ENCODE measurements at places on chromosomes 5 and 9.

DNA sequence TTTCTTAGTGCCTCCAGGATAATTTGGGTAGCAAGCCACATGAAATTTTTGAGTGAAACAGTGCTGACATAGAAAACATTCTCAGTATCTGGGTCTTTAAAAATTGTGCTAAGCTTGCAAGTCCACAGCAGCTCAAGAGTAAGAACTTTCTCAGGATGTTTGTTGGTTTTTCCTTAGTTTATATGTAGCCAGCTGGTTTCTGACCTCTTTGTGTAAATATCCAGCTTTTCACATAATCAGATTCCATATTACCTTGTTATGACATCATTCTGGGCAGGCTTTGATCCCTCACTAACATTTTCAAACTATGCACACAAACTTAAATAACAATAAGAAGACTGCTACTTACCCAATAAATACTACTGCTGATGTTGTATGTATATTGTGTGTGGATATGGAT, 82.9 kb upstream of the VCAN start:
- no peak for DNase-seq

GRCh38 chr5:81856948-81857928, 106.3 kb upstream of the SSBP2 start:
- no peak for DNase-seq

GRCh38 chr5:176952531-176953193, 53.5 kb upstream of the HK3 start:
- DNase-seq = no peak

DNA sequence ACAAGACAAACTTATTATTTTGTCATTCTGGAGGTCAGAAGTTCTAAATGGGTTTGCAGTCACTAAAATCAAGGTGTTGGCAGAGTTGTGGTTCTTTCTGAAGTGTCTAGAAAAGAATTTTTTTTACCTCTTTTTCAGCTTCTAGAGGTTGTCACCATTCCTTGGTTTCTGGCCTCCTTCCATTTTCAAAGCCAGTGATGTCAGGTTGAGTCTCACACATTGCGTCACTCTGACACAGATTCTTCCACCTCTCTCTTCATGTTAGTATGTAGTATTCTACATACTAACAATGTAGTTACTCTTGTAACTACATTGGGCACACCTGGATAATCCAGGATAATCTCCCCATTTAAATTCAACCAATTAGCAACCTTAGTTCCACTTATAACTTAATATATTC, 290.3 kb downstream of the RFX3 start:
- DNase-seq = no peak

DNA sequence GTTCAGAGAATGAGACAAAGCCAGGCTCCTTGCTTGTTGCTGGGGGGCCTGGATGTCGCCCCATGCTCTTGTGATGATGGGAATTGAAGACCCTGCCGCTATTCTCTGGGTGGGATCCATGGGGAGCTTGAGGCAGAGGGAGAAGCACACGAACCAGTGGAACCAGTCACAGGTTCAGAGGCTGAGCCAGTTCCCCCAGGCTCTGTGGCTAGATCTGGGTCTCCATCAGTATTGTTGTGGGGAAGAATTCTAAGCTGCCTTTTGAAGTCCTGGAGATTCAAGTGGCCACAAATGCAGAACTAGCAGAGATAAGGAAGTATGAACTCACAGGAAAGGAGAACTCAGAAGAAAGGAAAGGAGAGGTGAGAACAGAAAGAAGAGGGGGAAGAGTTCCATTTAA, 219.4 kb downstream of the MSX2 start:
- no peak for DNase-seq

DNA sequence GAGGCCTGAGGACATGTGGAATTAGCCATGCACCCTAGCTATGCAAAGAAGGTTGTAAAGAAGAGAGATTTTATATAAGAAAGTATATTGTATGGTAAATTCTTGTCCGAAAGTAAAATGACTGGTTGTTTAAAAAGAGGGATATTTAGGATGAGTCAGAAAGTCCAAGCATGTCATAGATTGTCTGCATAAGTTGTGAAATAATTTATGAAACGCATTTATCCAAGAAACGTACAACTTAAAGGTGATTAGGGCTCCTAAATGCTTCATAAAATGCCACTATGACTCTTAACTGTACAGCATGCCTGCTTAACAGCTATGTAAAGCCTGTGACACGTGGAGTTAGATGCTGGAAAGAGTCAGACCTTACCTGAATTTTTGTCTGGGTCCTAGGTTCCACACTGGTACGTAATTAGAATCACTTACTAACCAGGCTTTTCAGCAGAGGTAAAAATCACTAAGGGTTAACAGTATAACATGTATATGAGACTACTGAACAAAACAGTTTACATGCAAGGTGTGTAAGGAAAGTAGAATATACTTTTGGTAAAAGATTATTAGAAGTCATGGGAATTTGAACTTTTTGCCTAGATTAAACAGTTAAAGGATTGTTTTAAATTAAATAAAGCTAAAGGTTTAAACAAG, 37.0 kb upstream of the ARL15 start:
- no peak for DNase-seq

- DNase-seq = no peak
These were observed 40.5 kb upstream of the CTSL start for GRCh38 chr9:87685441-87685840.

DNA sequence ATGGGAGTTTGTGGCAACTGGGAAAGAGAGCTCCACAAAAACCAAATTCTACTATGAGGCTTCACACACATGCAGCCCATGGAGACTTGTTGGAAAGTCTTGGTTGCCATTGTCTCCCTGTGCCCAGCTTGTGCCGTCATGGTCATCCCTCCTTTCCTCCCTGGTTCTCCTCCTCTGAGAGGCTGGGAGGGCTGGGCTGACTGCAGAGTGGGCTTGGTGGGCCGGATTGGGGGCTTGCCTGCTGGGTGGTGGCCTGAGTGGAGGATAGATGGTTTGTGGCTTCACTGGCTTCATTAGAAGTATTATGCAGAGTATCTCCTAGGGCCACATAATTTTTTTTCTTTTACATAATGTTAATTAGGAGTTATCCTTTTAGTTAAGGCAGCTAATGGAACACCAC, 52.3 kb upstream of the IRX2 start:
- DNase-seq = no peak

GRCh38 chr9:93600504-93600903, 24.1 kb downstream of the PHF2 start:
- no peak for DNase-seq

- no peak for DNase-seq
These were observed 43.4 kb upstream of the PAM start for GRCh38 chr5:102711525-102712385.

DNA sequence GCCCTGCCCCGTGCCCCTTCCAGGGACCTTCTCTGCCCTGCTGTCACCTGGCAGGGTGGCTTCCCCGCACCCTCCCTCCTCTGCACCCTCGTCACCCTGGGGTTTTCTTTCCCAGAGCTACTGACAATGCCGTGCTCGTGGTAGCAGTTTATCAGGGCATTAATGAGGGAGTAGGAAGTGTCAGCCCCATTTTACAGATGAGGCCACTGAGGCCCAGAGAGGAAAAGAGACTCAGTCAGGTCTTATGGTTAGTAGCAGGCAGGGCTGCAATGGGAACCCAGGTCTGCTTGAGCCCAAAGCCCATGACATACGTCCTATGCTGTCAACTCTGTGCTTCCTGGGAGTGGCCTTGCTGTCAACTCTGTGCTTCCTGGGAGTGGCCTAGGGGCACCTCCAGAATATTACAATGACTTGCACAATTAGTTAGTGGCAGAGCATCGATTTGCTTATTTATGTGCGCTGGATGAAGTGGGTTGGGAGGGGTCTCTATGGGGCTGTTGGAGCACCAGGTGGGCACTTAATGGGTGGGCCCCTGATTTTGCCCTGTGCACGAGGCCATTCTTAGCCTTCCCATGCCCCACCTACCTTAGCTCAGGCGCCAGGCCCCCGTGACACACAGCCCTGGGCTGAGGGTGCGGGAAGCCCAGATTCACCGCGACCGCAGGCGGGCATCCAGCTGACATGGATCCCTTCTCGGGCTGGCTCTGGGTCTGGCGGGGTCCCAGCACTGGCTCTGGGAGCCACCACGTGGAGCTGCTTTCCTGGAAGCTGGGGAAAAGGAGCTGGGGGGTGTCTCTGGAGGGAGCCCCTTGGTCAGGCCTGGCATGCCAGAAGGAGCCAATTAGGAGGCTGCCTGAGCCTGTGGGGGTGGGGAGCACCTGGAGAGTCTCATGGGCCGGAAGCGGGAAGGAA, 82.0 kb upstream of the ORM1 start:
- DNase-seq = no peak

- no peak for DNase-seq
These were observed 344.5 kb downstream of the PRR16 start for GRCh38 chr5:120808606-120809005.

DNA sequence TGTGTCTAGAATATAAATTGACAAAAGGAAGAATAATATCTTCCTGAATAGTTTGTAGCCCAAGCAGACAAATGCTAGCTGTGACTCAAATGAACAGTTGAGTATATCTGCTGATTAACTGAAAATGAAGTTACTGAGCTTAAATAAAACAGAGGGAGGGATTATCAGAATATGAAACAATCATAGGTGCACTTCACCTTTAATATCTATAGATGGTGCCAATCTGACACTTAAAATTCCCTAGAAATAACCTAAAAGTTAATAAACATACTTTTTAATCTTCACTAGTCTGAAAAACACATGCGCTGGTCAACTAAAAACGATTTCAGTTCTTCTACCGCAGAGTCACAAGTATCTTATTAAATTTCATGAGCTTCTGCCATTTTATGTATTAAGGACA, 280.8 kb upstream of the RASA1 start:
- no peak for DNase-seq

DNA sequence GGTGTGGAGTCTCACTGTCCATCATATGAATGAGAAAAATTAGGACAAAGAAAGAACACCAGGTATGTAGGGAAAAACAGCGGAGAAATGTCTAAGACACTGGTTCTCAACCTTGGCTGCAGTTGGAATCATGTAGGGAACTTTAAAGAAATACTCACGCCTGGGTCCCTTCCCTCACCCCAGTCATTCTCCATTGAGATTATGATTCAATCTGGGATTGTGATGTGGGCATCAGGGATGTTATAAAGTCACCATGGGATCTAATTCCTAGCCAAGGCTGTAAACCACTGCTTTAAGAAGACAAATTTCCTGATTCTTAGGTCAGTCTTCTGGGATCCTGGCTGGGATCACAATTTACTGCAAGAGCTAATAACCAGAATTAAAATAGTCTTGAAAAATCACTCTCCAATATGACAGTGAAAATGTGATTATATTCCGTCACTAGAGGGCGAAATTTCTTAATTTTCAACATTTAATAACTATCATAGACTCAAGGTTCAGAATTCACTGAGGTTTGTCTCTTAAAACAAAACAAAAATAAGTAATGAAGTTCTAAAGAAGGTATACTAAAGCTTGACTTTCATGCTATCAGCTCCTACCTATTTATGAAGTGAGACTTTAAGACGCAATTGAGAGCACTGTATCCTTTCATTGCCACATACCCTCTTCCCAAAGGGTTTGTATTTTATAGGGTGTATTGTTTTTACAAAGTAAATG, 60.5 kb downstream of the GLDC start:
- DNase-seq = no peak

DNA sequence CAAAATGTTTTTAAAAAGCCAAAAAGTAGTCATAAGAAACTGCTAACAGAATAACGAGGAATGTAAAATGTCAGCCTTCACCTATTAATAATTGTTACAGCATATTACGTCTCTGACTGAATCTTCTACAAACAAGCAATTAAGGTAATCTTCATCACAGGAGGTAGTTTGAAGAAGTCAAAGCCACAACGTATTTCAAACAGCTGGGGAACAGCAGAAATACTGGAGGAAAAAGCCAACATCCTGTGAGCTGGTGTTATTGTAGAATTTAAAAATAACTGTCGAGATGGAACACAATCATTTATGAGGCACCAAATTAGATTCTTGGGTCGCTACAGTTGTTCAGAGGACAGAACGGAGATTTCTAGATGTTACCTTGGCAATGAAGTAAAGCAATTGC, 450.5 kb downstream of the AGTPBP1 start:
- DNase-seq = no peak

- no peak for DNase-seq
These were observed 107.1 kb downstream of the OXCT1 start for GRCh38 chr5:41763081-41763480.

DNA sequence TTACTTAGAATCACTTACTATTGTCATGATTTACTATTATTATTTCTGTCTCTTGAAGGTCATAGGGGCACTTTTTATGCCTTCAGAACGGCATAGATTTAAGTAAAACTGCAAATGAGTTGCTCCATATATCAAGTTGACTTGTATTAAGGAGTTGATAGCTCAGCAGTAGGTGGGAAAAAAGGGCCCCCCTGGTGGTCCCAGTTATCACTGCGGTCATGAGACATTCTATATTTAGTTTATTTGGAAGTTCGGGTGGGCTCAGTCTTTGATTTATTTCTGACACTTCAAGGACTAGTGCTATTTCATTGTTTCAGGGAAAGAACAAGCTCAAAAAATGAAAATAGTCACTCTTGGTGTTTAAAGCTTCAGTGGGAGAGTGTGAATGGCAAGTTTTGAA, 159.3 kb downstream of the SLC24A2 start:
- no peak for DNase-seq

- no peak for DNase-seq
These were observed 6.8 kb upstream of the WDR41 start for GRCh38 chr5:77498952-77499351.

DNA sequence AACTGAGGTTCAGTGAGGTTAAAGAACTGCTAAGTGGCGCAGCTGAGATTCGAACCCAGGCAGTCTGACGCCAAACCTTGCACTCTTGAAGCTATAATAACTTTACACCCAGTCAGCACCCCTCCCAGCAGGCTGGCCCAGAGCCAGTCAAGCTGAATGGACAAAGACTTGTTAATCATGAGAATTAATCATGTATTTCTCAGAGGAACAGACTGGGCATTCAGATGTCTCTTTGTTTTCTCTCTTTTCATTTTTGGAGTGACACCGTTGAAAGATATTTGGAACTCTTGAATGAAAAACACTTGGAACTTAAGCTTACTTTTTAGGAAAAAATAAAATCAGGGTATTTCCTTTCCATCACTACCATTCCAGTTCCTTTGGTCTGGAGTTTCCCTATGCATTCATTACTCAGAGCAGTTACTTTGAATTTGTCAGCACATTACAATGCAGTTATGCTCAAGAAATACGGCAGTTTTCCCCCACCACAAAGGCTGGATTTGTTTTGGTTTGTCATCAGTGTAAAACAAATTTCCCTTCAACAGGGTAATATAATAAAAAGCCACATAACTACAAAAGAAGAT, 22.6 kb upstream of the MAMDC2 start:
- DNase-seq = no peak

- DNase-seq = peak; percentile 58
These were observed 2.6 kb downstream of the NKD2 start for GRCh38 chr5:1011226-1011631.

GRCh38 chr5:68480335-68480940, 264.9 kb downstream of the PIK3R1 start:
- DNase-seq = no peak

DNA sequence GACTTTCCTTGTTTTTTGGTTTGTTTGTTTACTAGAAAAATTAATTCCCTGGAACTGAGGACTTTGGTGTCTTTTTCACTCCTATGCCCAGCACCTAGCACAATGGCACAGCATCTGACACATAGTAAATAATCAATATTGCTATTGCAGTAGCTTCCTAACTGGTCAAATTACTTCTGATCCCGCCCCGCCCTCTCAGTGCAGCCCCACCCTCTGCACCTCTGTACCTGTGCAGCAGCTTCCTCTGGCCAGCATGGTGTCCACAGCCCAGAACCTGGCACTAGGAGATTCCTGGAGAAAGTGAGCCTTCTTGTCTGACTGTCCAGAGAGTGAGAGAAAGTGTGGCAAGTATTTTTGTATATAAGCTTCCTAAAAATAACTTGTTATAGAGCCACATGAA, 343.2 kb downstream of the ZNF608 start:
- no peak for DNase-seq

GRCh38 chr5:151222790-151223446, 974 bp downstream of the CCDC69 start:
- DNase-seq = no peak

All from CD8-positive, alpha-beta T cell (primary cell).